ENCODE measurements at places on chromosomes 7 and 10.
A peak's percentile ranks its signal among the peaks of the same experiment; 100 is the strongest.

DNA sequence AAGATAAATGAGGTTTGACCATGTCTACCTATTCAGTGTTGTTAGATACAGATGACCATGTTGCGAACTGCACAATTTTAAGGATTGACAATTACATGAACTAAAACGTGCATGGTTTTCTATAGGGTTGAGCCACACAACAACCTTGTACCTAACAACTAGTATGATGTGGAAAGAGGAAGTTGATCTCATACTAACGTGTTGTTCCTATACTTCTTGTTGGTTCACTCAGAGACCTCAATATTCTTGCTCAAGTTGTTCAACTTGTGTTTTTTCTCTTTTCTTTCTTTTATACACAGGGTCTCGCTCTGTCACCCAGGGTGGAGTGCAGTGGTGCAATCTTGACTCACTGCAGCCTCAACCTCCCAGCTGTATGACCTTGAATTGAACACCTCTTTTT is 6.1 kb upstream of the KEL start:
- no peak for DNase-seq

DNA sequence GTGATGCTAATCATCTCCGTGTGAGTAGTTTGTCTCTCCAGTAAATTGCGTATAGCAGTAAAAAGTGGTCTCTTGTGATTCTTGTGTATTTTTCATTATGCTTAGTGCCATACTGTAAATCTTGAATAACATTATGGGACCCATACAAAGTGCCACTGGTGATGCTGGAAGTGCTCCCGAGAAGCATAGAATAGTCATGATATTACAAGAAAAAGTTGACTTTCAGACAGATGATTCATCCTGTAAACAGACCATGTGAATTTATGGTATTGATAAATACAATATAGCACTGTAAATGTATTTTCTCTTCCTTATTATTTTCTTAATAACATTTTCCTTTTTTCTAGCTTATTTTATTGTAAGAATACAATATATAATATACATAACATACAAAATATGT is 74.6 kb upstream of the CDK6 start:
- no peak for DNase-seq

GRCh38 chr10:4685491-4685890 is 140.5 kb upstream of the AKR1E2 start:
- no peak for DNase-seq

GRCh38 chr7:75814407-75814947 is 871 bp upstream of the CCL24 start:
- DNase-seq = no peak

GRCh38 chr7:15199482-15199881 is 296.9 kb upstream of the DGKB start:
- peak; percentile 8 for DNase-seq

- DNase-seq = no peak
Observed at GRCh38 chr10:130726996-130727725, 584.4 kb downstream of the TCERG1L start.

- DNase-seq = no peak
Observed at GRCh38 chr7:129801882-129802281, 150.9 kb downstream of the UBE2H start.

- no peak for DNase-seq
Observed at GRCh38 chr10:18369859-18370473, 229.7 kb downstream of the CACNB2 start.

DNA sequence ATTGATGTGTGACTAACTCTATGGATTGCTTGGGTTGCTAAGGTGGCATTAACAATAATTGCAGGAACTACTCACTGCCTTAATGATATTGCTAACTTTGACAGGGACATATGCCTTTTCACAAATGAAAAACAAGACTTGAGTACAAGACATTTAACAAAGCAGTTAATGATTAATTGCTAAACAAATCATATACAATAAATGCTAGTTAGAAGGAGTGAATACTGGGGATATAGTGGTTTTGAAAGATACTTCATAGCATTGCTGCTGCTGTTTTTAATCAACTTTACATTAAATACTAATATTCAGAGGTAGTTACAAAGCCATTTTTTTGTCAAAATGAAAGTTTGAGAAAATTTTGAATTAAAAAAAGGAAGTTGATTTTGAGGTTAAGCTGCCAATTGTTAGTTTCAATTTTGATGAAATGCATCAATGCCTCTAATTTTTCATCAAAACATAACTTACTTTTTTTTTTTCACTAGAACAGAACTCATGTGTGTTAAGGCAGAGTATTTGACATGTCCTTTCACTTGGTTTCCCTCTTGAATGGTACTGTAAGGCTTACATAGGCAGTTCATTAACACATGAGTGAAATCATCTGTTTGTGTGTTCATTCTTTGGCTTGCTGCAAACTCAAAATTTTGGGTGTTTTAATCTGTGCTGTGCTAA is 106.2 kb upstream of the SEMA3D start:
- peak; percentile 3 for DNase-seq

DNA sequence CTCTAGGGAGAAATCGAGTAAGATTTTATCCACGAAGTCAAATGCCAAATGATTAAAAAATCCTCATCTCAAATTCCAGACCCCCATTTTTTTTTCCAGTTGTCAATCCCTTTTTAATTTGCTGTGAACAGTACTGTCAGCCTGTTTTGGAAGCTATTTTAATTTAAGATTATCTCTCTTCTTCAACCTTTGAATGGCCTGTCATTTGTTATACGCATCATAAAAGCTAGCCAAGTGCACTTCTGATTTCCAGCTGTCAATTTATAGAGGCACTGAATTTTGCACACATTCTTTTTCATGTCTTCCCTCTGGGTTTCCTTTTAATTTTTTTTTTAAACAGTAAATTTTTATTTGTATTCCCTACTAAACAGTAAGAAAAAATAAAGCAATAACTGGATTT is 336.4 kb upstream of the HGF start:
- no peak for DNase-seq

DNA sequence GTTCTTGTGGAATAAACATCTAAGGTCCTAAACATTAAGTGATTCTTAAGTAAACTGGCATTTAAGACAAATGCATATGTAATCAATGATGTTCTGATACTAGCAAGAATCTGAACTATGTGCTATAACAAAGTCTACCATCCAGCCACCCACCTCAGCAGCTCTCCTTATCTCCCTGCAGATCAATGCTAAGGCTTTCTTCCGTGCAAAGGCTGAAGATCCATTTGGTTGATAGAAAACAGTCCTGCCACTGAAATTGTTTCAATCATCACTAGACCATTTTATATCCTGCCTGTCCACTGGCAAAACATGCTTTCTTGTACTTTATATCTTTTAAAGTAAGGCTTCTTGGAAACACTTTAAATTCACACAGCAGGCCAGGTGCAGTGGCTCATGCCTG is 6.3 kb upstream of the SMKR1 start:
- DNase-seq = no peak

GRCh38 chr10:61993711-61994401 is 92.4 kb downstream of the ARID5B start:
- no peak for DNase-seq

DNA sequence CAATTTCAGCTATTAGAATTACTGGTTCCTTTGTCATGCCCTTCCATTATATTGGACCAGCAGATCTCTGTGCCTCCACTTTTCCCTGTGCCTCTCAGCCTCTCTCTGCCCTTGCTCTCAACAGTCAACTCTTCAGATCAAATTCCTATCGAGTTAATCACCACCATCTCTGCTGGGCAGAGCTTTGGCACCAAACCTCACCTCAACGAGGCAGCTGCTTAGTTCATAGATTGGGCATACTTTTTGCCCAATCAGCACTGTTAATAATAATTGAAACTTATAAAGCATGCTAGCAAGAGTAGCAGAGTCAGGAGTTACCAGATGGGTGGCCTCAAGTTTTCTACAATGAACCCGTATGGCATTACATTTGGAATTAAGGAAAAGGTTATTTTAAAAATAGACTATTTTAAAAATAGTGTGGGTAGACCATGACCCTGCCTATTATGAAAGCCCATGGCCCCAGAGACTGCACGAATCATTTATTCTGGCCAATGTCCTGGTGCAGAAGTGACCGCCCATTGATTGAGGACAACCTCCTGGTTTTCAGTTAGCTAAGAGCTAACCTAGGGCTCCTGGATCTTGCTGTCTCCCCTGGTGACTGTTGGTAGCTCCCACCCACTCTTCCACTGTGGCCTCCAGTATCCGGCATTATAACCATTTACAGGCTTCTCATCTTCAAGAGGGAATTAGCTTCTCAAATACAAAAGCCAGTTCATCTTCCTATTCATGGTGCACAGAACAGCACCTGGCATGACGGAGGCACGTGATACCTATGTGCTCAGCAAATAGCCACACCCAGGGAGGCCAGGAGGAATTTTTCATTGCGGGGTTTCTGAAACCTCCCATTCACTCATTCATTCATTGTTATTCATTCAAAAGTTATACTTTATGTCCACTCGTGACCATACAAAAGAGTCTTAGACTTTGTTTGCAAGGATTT is 265.4 kb downstream of the INHBA start:
- no peak for DNase-seq

- no peak for DNase-seq
Observed at GRCh38 chr10:47241256-47241655, 58.7 kb upstream of the GDF10 start.

- DNase-seq = no peak
Observed at GRCh38 chr7:95213809-95214492, 110.4 kb downstream of the PON1 start.

DNA sequence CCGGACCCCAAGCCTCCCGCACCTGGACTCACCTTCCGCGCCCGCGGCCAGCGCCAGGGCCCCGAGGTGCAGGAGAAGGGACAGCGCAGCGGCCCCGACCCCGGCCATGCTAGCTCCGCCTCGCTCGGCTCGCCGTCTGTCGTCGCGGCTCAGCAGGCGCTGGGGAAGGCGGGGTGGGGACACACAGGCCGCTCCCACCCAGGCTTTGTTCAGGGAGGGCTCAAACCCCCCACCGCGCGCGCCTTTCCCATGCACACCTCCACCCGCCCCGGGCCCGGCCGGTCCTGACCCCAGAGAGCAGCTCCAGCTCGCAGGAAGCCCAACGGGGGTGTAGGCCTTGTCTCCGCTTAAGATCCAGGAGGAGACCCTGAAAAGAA is at the start of gene KCP:
Gene KCP (minus strand): TSS at position 141 of the 377 bp plus-strand sequence. CDS start 33 bp downstream, at position 108.
- no peak for DNase-seq

- DNase-seq = no peak
Observed at GRCh38 chr10:13862546-13863233, 275.9 kb downstream of the PRPF18 start.

DNA sequence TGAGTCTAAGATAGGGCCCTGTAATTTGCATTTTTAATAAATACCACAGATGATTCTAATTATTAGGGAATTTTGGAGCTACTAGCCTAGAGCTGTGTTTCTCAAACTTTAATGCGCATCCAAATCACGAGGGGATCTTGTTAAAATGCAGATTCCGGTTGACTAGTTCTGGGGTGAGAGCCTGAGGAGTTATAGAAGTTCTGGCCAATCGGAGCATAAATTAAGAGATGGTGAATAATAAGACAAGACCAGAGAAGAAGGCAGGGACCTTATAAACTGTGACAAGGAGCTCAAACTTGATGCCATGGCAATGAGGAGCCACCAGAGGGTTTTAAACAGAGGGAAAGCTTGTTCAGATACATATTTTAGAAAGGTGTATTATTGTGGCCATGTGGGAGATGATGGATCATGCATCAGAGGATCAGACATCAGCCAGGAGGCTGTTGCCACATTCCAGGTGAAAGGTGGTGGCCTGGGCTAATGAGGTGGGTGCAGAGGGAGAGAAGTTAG is 29.7 kb upstream of the TLX1 start:
- no peak for DNase-seq

DNA sequence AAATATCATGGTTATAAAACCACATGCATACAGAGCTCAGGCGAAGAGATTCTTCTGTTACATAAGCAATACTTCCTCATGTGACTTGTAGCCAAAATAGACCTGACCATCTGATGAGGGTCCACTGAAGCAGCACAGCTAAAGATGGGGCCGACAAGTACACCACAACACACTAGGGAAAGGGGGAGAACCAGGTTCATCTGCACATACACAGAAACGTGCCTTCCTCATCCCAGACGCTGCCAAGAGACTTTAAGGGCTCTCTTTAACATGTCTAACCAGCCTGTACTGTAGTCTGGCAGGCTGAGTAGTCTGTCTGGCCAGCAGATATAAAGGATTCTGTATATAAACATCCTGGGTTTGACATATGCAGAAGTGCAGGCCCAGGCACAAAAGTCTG is 30.3 kb downstream of the ERCC6 start:
- DNase-seq = no peak

GRCh38 chr10:33094263-33095051 is 136.4 kb upstream of the ITGB1 start:
- DNase-seq = no peak

DNA sequence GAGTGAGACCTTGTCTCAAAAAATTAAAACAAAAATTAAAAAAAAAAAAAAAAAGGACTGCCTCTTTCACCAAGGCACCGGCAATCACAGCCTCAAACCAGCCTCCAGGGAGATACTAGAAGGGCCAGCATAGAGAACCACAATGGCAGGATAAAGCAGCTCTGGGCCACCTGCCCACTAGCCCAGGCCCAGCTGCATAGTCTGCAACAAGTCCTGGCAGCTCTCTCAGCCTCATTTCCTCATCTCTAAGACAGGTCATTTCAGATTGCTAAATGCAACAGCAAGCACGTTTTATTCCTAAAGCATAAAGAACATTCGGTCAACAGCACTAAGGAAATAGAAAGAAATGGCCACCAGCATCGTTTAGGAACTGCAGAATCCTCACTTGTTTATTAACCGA is 28.8 kb downstream of the XPNPEP1 start:
- DNase-seq = no peak

DNA sequence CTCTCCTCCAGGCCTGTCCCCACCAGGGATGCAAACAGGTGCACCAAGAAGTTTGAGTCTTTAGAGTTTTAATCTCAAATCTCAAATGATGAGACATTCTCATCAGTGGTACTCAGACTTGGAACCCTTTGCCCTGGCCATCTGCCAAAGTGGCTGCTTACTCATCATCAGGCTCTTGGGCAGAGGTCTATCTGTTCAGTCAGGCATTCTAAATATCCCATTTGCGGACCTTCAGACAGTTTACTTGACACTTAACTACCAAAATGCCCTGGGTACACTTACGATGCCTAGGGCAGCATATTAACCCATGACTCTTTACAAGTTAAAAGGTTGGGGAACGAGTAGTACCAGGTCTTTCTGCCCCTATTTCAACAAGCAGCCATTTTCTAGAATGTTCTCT is 61.2 kb upstream of the YAE1 start:
- peak; percentile 29 for DNase-seq

Data from hematopoietic multipotent progenitor cell (in vitro differentiated cells).